ENCODE measurements at places on chromosomes 2 and 18. TPM values are rescaled to one million over a fixed set of nuclear protein-coding genes. Genes with fewer than 3 reads are reported as not detected.
A peak's percentile ranks its signal among the peaks of the same experiment; 100 is the strongest.

The DSG1 gene
- 0.04 TPM for polyA plus RNA-seq

DNA sequence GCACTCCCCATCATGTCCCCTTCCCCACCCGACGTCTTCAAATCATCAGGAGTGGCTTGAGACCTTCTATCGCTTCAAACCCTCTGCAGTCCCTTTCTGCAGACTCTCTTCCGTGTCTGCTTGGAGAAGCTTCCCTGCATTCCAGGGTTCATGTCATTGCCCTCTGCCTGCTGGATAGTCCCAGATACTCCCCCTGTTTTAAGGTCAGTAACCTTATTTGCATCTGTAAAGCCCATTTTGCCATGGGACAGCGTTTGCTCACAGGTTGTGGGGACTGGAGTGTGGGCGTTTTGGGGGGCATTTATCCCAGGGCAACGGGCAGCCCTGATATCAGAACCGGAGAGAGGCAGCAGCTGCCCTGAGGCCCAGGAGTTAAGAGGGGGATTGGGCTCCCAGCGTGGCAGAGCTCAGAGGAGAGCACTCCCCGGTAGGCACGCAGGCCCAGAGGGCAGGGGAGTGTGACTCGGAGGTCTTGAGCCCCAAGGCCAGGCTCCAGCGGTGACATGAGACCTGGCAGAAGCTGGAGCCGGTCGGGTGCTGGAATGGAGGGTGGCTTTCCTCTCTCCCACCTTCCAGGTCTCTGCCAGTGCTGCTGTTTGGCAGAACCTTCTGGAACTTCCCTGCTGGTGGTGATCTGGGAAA is 73.8 kb downstream of the RTP5 start:
- no peak for DNase-seq

GRCh38 chr18:62399276-62399675 is 74.2 kb downstream of the TNFRSF11A start:
- no peak for DNase-seq

DNA sequence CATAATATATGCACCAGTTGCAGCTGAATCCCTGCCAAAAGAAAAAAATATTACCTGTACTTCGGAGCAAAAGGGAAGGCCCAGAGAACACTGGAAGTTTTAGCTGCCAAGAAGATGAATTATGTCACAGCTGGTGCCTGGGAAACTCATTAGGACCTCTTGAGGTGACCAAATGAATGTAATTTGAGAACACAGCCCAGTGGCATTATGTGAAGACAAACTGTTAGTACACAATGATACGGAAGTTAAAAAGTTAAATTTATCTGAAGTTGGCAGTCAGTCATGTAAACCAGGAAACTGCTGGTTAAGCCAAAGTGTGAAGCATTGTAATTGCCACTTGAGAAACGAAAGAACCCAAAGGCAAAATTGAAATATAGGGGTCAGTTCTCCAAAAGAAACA is 80.7 kb downstream of the EML4 start:
- DNase-seq: no peak

- DNase-seq: no peak
Measured at GRCh38 chr18:75086494-75087034, 122.4 kb downstream of the PTGR3 start.

DNA sequence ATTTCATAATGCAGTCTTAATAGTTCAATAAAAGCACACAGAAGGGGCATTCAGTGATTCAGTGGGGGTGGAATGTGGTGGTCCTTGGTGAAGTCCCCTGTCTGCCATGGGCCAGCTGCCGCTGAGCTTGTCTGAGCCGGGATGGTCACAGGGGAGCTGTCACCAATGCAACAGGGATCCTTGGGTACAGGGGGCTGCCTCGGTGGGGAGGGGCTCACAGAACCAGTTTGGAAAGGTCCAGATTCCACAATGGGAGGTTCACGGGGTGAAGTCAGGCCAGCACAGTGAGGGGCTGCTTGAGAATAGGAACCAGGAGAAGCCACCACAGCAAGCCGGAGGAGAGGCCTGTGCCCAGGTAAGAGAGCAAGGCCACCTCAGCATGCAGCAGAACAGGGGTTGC is 75.4 kb downstream of the GYPC start:
- DNase-seq: no peak

DNA sequence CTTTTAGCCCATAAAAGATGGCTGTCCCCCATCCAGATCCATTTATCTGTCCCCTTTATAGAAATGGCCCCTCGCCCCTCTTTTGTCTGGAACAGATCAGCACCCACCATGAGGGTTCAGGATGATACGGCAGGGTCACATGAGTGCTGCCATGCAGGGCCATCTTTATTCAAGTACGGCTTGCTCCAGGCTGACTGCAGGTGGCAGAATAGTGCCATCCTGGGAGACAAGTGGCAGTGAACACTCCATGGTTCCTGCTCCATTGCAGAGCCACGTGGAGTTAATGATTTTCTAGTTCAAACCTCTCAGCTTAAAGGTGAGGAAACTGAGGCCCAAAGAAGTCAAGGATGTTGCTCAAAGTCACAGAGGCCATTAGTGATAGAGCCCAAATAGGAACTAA is 180.6 kb downstream of the CLIP4 start:
- no peak for DNase-seq

The SUCLG1 gene
- 45.3 TPM for polyA plus RNA-seq

DNA sequence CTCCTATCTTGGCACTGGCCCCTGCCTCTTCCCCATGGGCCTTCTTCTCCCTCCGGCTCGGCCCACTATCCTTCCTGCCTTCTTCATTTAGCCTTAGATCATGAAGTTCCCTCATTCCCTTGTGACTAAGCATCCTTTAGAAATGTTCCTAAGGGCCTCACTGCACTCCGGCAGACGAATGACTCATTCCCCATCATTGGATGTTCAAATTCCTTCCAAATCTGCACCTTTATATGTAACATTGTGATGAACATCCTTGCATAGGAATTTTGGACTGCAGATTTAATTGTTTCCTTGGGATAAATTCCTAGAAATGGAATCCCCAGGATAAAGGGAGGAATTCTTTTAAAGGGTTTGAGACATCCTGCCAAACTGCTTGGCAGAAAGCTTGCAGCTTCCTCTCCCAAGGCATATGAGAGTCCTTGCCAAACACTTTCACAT is 19.0 kb downstream of the CRACDL start:
- no peak for DNase-seq

The SERPINB10 gene
- polyA plus RNA-seq: not detected

GRCh38 chr2:216880509-216881184 is 20.8 kb upstream of the TNP1 start:
- no peak for DNase-seq

DNA sequence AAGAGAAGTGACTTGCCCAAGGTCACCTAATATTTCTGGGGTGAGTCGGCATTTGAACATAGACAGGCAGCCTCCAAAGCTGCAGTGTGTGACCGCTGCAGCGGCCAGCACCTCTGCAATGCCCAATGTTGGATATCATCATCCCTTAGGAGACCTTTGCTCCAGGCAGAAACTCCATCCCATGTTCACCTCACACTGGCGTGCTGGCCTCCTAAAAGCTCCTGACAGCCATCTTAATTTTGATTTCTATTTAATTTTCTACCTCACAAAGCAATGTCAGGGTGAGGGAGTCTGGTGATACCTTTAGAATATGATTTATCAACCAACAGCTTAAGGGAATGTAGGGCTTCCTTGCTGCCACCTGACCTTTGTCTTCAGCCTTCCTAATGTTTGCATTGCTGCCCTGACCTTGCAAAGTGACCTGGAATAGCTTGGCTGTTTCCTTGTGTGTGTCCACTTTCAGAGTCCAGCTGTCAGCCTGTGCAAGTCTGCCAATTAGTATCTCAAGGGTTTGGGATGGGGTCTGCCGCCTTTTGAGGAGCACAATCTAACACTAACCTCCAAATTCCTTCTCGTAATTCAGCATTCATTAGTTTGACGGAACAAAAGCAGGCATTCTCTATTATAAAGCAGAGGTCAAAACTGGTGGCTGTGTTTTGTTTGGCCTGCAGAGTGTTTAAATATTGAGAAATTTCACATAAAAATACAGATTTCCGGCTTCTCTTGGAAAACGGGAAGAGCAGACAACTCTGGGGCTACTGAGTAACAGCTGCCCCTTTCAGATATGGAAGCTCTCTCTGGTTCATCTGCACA is 127.6 kb downstream of the PLEKHM3 start:
- peak; percentile 84 for DNase-seq

The C1QL2 gene
- not detected for polyA plus RNA-seq

The FHOD3 gene
- not detected for polyA plus RNA-seq
